ENCODE measurements at places on chromosomes 11 and 22.

GRCh38 chr11:80559942-80560341 is 1119.1 kb upstream of the TENM4 start:
- no peak for DNase-seq

DNA sequence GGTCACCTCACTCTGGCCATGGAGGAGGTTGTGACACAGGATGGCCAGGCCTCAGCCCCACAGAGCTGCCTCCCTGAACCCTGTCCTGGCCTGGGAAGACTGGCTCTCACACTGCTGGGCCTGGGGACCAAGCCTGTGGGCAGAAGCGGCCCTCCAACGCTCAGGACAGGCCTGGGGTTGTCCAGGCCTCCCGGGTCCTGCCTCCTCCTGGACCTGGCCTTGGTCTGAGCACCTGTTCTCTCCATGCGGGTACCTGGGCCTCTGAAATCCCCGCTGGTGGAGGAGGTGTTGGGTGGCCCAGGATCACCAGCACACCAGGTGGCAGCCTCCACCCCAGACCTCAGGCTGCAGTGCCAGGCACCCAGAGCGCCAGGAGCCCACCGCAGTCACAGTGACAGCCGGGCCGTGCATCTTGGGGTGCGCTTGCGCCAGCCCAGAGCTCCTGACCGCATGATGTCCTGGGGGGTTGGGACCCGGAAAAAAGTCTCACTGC is 16.1 kb upstream of the PIM3 start:
- no peak for DNase-seq

DNA sequence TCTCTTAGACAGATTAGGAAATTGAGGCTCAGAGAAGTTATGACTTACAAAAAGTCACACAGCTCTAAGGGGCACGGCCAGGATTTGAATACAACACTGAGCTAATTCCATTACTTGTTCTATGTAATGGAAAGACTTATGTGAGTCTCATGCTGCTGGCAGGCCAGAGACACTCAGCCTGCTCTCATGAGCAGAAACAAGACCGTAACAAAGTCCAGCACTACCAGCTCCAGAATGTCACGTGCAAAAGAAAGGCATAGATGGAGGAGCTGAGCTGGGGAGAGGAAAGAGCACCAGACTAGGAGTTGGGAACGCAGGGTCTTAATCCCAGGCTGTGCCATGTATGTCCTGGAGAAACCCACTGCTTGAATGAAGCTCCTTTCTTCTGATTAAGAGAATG is 1.8 kb downstream of the CHRDL2 start:
- DNase-seq: no peak

- no peak for DNase-seq
Observed at GRCh38 chr11:114877976-114878375, 199.6 kb downstream of the NXPE2 start.

GRCh38 chr11:72373163-72373562 is 61.2 kb downstream of the CLPB start:
- DNase-seq: no peak
